ENCODE measurements at places on chromosomes 12 and 14.

- no peak for DNase-seq
Measured at GRCh38 chr12:52251367-52252051, 18.5 kb downstream of the KRT7 start.

DNA sequence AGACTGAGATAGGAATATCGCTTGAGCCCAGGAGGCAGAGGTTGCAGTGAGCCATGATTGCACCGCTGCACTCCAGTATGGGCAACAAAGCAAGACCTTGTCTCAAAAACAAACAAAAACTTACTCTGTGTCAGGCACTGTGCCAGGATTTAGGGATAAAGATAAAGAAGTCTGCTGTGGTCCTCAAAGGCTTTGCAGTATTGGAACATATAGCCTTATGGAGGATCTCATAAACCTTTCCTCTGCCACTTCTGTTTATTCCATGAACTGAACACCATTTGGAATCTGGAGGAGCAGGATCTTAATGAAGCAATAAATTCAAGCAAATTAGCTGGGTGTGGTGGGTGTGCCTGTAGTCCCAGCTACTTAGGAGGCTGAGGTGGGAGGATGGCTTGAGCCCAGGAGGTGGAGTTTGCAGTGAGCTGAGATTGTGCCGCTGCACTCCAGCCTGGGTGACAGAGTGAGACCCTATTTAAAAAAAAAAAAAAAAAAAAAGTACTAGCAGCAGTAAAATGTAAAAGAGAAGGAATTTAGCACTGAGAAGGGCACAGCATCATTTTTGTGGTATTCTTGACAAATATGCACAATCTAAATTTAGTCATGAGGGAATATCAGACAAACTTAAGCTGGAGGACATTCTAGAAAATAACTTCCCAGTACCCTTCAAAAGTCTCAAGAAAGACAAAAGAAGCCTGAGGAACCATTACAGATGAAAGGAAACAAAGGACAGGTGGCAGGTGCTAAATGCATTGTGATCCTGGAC is 27.1 kb downstream of the BMAL2 start:
- no peak for DNase-seq

DNA sequence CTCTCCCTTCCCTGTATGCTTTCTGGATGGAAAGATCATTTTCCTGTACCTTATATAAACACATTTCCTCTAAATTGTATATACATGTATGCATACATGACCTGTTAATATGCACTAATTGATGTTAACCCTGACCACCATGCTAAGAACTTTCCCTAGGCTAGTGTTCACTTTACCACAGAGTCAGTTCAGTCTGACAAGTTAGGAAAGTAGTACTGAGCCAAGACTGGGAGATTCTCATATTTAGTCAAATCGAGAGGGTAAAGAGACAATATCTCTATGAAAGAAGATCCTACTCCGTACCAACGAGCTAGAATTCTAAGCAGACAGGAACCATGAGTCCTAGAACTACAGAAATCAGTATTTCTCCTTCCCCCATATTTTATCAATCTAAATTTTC is 36.8 kb downstream of the ATF7 start:
- no peak for DNase-seq

DNA sequence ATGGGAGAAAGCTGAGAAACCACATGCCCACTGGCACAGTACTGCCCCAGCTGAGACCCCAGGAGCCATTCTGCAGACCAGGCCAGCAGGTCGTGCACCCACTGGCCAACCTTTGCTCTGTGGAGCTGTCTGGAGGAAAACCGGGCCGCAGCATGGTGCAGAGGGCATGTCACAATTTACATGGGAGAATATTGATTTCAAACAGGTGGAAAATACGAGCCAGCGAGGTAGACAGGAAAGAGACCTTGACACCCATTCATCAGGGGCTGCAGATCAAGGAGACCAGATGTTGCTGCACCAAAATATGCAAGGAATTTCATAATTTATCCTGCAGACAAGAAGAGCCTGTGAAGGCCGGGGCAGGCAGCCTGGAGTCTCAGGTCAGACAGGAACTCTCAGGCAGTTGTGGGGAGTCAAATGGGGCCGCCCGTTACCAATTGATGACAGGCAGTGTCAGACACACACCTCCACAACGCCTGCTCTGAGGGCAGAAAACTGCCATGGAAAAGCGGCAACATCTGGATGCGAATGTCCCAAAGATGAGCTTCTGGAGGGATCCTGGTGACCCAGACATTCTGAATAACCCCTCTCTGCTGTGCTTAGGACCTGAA is 74.6 kb upstream of the BCL11B start:
- no peak for DNase-seq

DNA sequence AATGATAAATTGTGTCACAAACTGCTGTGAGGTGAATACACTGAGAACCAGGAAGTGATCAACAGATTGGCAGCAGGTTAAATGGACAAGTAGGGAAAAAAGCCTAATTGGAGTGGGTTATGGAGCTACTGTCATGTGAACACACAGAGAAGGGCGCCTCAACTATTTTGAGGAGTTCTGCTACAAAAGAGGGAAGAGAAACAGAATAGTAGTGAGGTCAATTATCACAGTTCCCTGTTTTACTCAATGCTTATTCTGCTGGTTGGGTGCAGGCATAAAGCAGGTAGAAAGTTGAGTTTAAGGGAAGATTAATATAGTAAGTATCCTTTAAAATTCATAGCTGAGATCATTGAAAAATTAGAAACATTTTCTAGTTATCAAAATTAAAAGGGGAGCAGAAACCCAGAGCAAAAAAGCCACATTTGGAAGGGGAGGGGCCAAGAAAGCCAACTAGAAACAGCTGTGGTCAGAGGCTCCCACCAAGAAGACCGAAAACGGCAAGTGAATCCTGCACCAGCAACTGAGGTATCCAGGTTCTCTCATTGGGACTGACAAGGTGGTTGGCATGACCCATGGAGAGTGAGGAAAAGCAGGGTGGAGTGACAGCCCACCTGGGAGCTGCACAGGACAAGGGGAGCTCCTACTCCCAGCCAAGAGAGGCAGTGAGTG is 105.7 kb downstream of the ZC3H14 start:
- DNase-seq = no peak

- DNase-seq = no peak
Measured at GRCh38 chr12:110937104-110937641, 16.8 kb upstream of the MYL2 start.

- no peak for DNase-seq
Measured at GRCh38 chr12:91877456-91878235, 268.0 kb downstream of the BTG1 start.

DNA sequence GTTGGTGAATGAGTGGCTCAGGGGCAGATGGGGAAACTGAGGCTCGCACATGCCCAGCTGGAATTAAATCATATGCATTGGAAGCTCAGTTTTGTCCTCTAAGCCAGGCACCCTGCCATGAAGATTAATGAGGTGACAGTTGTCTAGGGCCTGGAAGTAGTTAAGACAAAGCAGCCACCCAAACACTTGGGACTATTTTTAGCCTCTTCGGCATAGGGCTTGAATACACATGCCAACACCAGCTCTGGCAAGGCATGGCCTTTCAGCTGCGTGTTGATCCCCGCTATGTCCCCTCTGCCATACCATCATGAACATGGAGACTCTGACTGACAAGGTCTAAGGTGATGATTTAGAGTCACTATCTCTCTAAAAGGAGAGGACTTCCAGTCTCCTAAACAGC is 250.2 kb downstream of the KSR2 start:
- DNase-seq = no peak

Measured in fibroblast of skin of left biceps (primary cell).